ENCODE measurements at places on chromosomes 1 and 21.

- DNase-seq: no peak
These were observed 36.6 kb downstream of the BMP8A start for GRCh38 chr1:39528082-39528481.

GRCh38 chr1:200150721-200151120, 123.2 kb downstream of the NR5A2 start:
- DNase-seq: no peak

DNA sequence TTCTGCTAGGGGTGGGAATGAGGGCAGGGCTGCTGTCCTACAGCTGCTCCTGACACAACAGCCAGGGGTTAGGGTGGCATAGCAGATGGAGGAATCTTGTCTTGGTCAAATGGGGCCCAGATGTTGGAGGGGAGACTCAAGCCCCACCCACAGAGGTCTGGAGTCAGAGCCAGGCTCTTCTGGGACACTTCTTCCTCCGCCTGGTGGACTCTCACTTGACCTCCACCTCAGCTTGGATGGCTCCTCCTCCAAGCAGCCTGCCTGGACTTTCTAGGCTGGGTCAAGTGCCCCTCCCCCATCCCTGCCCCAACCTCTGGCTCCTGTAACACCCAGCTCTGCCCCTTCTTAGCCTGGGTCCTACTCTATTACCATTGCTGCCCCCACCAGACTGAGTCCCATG, 35.5 kb downstream of the EPHA2 start:
- no peak for DNase-seq

DNA sequence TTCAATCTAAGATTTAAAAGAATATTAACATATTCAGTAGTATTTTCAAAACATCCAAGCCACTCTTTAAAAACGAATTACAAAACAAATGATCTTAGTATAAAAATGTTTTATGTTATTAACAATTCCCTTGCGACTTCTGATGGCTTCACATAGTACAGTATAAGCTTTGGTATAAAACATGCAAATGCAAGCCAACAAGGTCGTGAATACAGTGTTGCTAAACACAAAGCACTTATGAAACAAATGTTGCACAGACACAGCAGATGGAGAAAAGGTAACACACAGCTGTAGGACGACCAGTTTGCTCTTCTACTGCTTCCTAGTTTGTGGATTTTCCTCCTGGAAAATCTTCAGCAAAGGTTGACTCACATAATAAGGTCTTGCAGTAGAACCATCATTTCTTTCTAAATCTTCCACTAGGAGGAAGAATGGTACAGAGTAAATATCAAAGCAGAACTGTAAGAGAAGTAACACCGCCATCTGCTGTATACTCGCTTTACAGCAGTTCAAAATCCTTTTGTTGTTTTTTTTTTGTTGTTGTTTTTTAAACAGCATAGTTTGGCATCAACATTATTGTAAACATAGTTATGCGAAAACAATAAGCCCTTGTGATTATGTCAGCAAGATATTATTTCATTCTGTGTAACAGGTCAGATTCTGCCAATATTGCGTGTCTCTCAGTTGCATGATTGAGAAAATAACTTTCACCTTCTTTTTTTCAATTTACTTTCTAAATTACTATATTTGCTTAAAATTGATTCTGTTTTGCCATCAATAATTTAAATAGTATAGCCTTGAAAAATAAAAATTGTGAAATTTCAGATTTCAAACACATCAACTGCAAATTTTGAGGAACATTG, 69.5 kb downstream of the LHX8 start:
- no peak for DNase-seq

GRCh38 chr1:36879613-36880012, 154.7 kb downstream of the GRIK3 start:
- DNase-seq: no peak

DNA sequence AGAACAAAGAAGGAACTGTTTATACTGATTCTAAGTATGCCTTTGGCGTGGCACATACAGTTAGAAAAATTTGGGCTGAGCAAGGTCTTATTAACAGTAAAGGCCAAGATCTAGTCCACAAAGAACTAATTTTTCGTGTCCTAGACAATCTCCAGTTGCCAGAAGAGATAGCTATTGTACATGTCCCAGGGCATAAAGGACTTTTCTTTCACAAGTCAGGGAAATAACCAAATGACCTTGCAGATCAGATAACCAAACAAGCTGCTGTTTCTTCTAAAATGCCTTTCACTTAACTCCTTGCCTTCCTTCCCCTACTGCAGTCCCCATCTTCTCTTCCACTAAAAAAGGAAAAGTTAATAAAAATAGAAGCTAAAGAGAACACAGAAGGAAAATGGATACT, 4.0 kb downstream of the TEX50 start:
- no peak for DNase-seq

- no peak for DNase-seq
These were observed 125.2 kb upstream of the GALNT2 start for GRCh38 chr1:229941831-229942230.

DNA sequence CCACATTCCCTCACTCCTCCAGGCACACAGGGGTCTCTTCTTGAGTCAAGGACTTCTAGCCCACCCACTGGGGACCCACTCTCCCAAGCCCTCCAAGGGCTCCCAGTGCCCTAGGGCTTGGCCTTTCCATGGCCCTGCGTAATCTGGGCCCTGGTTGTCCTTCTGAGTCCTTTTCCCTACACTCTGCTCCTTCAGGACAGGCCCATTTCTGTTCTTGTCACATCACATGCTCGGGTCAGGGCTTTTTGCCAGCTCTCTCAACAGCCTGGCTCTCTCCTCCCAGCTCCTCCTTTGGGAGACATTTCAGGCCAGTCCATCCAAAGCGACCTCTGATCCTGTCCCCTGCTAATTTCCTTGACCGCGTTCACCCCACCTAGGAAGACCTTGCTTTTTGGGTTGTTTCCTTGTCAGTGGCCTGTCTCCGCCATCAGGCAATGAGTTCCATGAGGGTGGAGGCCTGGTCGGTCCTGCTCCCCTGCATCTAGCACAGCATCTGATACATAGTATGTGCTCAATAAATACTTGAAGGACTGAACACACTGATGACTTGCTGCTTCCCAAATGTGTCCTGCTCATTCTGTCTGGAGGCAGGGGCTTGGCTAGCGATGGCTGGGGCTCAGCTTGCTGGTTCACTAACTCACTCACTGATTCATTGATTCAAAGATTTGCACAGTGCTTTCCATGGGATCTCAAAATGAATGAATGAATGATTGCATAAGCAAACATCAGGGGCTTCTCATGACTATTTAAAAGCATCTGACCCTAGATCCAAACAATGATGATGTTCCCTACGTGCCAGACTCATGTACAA, 44.8 kb downstream of the DHRS3 start:
- no peak for DNase-seq

GRCh38 chr1:116417678-116418077, 44.6 kb downstream of the ATP1A1 start:
- DNase-seq: no peak

DNA sequence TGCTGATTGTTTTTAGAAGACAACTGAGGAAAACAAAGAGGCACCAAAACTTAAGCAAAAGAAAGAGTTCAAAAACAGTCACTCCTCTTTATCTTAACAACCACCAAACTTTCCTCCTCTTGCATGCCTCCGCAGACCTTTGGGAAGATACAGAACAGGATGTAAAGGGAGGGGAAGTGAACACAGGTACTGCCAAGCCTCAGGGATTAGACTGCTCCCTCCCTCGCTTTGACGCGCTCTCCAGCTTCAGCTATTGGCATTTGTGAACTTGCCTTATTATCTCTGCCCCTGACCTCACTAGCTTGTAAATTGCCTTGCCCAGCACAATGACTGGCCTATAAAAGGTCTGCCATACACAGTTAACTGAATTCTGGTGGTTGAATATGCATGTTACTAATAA, 4.8 kb upstream of the SRP9 start:
- DNase-seq: no peak

GRCh38 chr1:201842472-201843027, 13.6 kb downstream of the IPO9 start:
- no peak for DNase-seq

- no peak for DNase-seq
These were observed 127.5 kb downstream of the UCK2 start for GRCh38 chr1:165954940-165955339.

DNA sequence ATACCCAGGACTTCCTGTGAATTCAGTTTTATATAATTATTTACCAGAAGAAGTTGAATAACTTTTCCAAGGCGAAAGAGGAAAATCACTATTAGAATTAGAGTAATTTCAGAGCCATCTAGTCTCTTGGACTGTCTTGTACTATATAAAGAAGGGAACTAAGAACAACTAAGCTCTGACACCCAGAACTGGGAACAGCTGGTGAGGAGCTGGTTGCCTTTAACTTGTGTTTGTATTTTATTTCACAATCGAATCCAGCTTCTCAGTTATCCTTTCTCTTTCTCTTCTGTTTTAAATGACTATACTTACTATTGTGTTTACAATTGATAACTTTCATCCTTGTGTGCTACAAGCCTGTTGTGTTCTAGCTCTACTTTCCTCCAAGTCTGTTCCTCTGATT, 8.4 kb downstream of the SNX27 start:
- DNase-seq: no peak

- DNase-seq: no peak
These were observed 58.9 kb upstream of the LAPTM5 start for GRCh38 chr1:30816211-30817076.

DNA sequence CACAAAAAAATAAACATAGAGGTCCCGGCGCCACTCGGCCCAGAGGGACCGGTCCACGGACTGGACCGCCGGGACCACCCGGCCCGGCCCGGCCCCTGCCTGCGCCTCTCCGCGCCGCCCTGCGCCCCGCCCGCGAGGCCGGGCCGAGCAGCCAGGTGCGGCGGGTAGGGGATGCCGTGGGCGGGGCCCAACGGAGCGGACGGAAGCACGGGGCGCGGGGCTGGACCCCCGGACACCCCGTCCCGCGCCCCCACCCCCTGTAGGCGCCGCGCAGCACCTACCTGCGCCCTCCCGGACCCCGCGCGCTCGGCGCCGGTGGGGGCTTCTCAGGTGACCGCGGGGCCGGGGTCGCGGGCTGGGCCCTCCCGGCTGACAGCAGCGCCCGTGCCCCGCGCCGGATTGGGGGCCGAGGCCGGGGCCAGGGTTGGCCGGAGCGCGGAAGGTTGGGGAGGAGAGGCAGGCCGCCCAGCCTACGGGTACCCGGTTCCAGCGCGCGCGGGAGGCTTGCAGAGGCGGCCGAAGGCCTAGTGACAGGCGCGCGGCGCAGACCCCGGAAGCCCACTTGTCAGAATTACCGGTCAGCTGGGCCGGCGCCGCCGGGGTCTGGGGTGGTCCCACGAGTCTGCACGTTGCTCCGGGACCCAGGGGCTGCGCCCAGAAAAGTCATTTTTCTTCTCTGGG, 351.9 kb upstream of the CAMK1G start:
- no peak for DNase-seq

DNA sequence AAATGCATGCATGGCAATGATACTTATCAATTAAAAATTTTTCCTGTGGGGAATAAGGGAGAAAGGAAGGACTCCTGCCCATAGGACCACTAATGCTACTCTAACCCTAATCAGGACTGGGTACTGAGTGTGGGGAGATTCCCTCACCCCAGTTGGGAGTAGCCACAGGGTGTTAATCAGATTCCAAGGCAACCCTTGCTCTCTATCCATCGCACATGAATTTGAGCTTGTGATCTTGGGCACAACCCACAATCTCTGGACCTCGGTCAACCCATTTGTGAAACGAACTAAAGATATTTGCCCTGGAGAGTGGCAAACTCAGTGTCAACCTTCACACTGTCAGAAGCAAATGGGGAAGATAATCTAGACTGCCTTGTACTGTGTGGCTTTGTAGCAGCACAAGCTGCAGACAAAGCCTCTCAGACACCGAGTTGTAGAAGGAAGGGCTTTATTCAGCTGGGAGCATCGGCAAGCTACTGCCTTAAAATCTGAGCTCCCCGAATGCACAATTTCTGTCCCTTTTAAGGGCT, 69.5 kb downstream of the SERINC2 start:
- DNase-seq: no peak

GRCh38 chr1:55658917-55659316, 443.8 kb upstream of the USP24 start:
- DNase-seq: no peak

- no peak for DNase-seq
These were observed 4.0 kb downstream of the FTCD start for GRCh38 chr21:46151261-46151988.

DNA sequence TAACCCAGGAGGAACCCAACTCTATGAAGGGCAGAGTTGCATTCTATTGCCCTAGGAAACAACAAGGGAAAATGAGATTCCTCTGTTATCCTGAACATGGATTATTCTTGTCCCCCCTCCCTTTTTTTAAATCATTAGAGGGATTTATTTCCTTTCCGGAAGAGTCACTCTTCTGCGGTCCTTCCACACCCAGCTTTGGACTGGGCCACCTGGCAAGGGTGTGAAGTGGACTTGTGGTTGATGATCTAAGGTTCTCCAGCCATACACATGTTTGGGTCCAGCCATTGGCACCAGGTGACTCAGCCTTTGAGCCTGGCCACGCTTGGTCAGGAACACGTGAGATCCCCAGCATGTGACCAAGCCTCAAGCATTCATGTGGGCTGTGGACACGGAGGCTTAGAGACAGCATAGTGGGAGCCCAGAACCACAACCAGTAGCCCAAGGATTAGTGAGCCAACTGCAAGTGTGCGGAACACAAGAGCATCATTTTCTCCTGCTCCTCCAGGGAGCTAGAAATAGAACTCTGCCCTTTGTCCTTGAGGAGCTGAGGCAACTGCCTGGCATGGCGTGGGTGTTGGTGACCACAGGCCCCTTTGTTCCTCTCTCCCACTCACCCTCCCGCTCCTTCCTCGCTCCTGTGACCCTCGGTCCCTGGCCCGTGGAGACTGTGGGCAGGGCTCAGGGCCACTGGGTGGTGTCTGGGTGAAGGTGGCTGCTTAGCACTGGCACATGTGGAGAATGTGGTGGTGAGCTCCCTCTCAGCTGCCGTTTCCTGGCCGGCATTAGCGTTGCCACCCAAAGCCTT, 50.1 kb downstream of the NENF start:
- DNase-seq: no peak

GRCh38 chr1:220184506-220184905, 87.7 kb downstream of the RAB3GAP2 start:
- DNase-seq: no peak

GRCh38 chr21:44943005-44943685, 3.3 kb downstream of the SLX9 start:
- DNase-seq: no peak

- no peak for DNase-seq
These were observed 99.6 kb downstream of the GABPA start for GRCh38 chr21:25834381-25834780.

DNA sequence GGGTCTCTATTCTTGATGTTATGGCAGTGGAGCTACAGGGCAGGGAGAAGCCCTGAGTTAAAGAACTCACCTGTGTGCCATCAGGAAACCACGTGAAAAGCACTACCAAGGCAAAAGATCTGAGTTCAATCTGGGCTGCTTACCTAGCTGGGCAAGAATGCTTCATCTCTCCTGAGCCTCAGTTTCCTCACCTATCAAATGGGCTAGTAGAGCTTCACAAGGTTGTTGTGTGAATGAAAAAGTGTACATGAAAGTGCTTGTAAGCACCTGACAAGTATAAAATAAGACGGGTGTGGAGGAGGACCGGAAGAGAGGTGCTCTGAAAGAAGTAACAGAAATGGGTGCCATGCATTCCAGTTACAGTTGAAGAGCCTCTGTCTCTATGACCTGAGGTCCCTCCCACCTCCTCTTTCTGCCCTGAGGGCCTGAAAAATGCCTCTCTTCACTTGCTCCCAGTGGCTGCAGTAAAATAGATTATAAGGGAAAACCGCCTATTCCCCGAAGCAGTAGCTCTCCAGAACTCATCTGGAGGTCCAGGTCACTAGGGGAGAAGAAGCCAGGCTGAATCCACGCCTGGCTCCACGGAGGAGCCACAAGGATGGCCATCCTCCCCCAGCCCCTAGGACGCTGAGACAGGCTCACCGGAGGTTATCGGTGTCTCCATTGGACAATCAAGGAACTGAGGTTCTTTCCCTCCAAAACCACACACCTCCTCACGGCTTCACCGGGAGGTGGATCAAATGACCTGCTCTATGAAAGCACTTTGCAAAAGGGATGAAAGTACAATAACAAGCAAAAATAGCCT, 1.4 kb downstream of the GPR161 start:
- DNase-seq: no peak
